G401 (cell line): ENCODE measurements at places on chromosomes 6 and 20. TPM values are rescaled to one million over a fixed set of nuclear protein-coding genes. Genes with fewer than 3 reads are reported as not detected.

GRCh38 chr6:46042355-46042999 lies 26.8 kb upstream of the CLIC5 start:
- peak; percentile 7 for DNase-seq

DNA sequence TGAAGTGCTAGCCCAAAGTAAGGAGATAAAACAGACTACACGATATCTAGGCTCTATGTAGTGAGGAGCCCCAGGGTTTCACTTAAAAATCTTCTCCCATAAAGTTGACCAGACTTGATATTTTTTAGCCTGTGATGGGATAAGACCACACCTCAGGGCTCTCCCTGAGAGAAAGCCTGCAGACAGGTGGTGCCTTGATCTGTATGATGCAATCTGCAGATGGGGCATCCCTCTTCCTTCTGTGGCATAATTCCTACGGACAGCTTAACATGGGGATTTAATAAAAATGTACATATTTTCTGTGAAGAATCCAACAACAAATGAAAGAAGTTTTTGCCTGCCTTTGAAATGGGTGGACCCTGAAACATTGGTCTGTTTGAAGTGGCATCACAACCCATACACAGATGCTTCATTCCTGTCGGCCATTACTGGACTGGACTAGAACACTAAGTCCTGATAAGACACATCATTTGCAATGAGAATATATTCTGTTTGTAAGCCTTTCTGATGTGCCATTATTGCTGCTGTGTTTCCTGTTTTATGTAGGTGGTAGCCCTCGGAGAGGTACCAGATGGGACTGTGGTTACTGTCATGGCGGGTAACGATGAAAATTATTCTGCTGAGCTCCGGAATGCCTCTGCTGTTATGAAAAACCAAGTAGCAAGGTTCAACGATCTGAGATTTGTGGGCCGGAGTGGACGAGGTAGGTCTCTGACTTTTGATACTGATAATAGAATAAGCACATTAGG lies 53.8 kb upstream of the SUPT3H start:
- DNase-seq = no peak

DNA sequence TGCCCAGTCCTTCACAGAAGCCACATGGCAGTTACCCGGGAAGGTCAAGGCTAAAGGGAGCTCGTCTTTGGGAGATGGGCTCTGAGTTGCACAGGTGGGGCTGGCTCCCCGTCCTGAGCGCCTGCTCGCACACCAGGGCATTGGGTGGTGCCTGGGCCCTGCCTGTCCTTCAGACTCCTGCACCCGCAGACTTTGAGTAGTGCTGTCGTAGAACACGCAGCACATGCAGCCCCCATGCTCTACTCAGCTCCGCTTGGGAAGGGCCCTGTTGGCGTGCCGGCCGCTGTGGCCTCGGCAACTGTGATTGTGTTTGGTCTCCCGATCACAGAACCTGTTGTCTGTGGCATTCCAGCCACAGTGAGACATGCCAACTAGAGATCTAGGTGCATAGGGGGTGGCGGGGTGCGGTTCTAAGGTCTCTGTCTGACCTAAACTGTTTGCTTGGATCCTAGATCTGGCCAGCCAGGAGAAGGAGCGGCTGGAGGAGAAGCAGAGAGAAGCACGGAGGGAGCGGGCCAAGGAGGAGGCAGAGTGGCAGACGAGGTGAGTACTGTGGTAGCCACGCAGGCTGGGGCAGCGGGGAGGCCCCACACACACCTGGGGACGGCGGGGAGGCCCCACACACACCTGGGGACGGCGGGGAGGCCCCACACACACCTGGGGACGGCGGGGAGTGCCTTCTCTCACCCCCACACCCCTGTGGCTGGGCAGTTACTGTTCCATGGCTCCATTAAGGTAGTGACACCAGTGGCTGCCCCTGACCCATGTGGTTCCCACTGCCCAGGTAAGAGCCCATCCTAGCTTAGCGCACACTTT lies 11.3 kb upstream of the ADRM1 start:
- DNase-seq = no peak

GRCh38 chr6:170456886-170457698 lies 96.0 kb downstream of the PSMB1 start:
- peak; percentile 71 for DNase-seq

DNA sequence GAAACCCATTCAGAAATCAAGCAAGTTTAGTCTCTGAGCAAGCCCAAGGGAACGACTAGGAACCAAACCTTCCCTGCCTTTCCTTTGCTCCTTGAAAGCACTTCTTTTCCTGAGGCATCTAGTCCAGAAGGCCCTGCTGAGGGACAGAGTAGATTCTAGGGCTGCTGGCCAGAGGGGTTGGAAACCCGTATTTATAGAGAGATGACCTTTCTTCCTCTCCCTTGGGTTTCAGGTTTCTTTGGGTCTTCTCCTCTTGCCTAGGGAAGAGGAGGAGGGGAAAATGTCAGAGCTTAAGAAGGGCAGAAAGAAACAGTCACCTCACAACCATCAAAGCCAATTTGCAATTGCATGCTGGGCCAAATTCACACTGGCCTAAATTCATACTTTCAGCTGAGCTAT lies 5.8 kb downstream of the APOBEC2 start:
- DNase-seq = no peak

- DNase-seq = no peak
Measured at GRCh38 chr6:13561624-13562267, 12.7 kb upstream of the SIRT5 start.

DNA sequence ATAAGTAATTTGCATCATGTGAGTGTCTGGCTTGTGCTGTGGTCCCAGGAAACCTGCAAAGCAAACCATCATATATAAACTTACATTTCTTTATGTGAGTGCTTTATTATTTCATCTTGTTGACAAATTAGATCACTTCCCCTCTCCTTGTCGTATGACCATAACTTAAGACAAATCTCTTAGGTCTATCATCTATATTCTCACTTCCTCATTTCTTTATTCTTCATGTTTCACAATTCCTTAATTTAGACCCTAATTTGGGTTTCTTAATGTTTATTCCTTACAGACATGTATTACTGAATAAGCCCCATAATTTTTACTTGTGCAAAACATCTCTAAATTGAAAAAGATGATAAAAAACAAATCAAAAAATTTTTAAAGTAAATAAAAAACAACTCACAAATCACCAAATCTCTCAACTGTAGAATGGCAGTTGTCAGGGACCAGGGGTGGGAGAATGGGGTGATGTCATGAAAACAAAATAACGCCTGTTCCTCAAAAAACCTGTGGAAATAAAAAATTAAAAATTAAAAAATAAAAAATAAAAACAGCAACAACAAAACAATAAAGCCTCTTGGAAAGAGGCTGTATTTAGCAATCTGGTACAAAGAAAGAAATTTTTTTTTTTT lies 49.5 kb upstream of the FBXO30 start:
- no peak for DNase-seq

DNA sequence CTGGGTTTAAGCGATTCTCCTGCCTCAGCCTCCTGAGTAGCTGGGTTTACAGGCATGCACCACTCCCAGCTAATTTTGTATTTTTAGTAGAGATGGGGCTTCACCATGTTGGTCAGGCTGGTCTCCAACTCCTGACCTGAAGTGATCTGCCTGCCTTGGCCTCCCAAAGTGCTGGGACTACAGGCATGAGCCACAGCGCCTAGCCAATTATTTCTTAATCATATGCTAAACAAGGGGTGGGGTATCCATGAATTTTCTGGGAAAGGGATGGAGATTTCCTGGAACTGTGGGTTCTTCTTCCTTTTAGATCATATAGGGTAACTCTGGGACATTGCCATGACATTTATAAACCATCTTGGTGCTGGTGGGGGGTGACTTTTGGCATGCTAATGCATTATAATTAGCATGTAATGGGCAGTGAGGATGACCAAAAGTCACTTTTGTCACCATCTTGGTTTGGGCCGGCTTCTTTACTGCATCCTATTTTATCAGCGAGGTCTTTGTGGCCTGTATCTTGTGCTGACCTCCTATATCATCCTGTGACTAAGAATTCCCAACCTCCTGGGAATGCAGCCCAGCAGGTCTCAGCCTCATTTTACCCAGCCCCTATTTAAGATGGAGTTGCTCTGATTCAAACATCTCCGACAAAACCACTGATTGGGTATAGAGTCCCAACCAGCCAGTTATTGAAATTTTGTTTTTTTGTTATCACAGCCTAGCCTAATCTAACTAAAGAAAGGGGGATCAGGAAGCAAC lies 29.9 kb upstream of the DDR1 start:
- DNase-seq = no peak

- DNase-seq = no peak
Measured at GRCh38 chr6:120005292-120005976, 655.9 kb upstream of the MAN1A1 start.

DNA sequence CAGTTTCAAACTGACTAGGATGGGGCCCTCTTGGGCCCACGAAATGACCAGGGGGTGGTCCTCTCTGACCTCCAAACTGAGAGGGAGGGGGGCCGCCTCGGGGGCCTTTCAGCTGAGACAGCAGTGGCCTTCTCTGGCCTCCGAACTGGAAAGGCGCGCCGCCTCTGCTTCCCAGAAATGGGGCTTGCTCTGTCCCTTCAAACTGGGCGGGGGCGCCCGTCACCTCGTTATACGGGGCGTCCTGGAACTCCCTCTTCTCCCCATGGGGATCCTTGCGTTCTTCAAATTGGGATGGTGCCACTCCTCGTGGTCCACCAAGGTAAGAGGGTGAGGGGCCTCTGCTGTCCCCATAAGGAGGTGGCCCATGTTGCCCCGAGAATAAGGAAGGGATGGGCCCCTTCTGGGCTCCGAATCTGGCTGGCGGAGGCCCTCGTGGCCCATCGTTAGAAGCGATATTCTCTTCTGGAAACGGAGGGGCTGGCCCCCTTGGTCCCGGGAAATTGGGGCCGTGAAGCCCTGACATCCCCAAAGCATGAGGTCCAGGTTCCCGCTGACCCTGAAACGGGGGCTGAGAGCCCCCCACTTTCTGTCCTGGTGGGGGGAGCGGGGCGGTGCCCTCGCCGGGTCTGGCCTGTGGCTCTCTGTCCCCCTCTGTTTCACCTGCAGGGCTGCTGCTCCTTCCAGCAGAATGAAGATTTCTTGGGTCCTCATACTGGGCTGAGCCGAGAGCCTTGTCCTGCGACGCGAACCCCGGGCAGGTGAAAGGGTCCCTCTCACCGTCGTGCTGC lies 18.7 kb upstream of the TCFL5 start:
- no peak for DNase-seq

The SAPCD1 gene
- 13.0 and 15.4 TPM in 2 replicates for total RNA-seq

The PLCB4 gene
- 2.4 and 10.3 TPM in 2 replicates for total RNA-seq
